Stimulated activated CD8-positive, alpha-beta memory T cell treated with anti-CD3 and anti-CD28 coated beads, Interleukin-15, amount 100 ng/mL, for 1 hour (primary cell): ENCODE measurements at places on chromosomes 3 and 15.

DNA sequence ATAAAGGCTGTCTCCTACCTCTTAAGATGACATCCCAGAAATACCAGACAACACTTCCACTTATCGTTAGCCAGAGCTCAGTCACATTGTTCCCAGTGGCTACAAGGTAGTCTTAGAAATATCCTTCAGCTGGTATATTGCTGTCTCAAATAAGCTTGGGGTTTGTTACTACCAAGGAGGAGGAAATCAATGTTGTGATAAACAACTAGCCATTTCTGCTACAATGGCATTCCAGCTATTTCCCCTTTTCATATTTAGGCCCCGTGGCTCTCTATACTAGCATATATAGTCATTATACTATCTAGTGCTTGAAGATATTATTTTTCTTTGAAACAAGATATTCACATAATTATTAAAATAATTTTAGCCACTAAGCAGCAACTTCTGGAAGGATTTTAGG, 56.5 kb downstream of the VPS8 start:
- no peak for DNase-seq

DNA sequence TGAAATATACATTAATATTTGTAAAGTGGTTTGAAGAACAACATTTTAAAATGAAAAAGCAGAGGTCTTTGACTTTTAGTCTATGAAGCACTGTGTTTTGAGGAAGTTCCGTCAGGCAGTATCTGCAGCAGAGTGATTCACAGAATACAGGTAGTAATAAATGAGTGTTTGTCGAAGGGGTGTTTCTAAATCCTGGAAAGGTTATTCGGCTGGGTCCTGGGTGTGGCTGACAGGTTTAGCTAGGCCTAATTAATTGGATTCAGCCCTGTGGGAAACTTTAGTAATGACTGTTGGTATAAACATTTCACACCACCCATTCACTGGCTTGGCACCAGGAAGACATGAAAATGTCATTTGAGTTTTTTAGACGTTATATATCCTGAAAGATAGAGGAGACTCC, 51.3 kb downstream of the TIPARP start:
- no peak for DNase-seq

DNA sequence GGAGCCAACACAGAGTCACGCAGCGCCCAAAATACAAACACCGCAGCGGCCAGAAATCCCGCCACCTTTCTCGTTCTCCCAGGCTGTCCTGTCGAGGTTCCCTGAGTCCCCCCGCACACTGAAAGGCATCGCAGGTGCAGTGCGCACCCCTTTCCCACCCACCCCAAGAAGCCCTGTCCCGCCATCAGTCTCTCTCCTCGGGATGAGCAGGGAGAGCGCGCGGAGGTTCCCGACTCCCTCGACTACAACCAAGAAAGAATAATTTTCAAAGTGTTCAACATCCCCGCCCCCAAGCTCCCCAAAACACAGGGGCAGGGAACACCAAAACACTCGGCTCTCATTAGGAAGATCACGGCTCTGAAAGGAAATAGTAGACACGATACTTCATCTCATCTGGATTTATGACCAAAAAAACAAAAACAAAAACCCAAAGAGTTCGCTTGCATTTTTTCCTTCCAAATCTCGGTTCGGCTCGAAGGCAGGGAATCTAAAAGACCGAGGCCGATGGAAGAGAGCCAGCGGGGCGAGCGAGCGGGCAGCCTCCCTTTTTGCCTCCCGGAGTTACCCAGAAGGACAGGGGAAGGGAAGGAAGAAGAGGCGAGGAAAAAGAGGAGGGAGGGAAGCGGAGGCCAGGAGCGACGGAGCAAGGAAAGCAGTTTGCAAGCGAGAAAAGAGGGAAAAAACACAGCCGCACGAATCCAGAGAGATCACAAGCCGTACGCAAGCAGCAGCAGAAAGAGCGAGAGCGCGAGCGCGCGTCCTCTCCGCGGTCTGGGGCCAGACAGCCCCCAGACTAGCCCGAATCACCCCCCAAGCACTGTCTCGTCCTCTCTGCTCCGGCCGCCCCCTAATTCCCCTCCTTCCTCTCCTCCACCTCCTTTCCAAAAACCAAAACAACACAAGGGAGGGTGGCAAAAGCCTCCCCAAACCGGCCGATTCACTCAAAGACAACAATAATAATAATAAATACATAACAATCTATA, 808 bp downstream of the BCL6 start:
- DNase-seq: peak; percentile 13

GRCh38 chr15:92848852-92849598, 51.1 kb upstream of the CHD2 start:
- no peak for DNase-seq

- DNase-seq: no peak
These were observed 141.3 kb downstream of the TLE3 start for GRCh38 chr15:69956417-69956816.

GRCh38 chr15:41904541-41905005, 10.7 kb upstream of the SPTBN5 start:
- DNase-seq: peak; percentile 54

- no peak for DNase-seq
These were observed 69.9 kb downstream of the CDC25A start for GRCh38 chr3:48118322-48118721.

- DNase-seq: no peak
These were observed 483.2 kb downstream of the TBL1XR1 start for GRCh38 chr3:176714034-176714433.

- no peak for DNase-seq
These were observed 50.7 kb upstream of the AP4E1 start for GRCh38 chr15:50857763-50858162.

- no peak for DNase-seq
These were observed 245.4 kb downstream of the GBE1 start for GRCh38 chr3:81516042-81516441.

GRCh38 chr3:33439546-33440327, 468 bp downstream of the UBP1 start:
- no peak for DNase-seq

DNA sequence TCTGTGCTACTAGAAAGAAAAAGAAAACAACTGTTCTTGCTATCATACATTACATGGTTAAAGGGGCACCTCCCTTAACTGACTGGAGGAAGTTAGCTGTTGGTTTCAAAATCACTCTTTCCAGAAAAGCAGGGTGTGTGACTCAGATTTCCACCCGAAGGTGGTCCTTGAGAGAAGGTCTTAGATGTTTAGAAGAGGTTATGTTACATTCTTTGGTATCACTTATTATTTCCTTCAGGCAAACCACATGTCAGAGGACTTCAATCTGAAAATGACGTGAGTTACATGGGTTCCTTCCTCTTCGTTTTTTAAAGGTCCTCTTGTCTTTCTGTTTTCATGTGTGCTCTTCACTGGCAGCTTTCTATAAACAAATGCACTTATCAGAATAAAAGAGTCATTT, 307.9 kb upstream of the CBLB start:
- DNase-seq: peak; percentile 11

- no peak for DNase-seq
These were observed 111.8 kb upstream of the ADAMTS9 start for GRCh38 chr3:64799606-64800005.

DNA sequence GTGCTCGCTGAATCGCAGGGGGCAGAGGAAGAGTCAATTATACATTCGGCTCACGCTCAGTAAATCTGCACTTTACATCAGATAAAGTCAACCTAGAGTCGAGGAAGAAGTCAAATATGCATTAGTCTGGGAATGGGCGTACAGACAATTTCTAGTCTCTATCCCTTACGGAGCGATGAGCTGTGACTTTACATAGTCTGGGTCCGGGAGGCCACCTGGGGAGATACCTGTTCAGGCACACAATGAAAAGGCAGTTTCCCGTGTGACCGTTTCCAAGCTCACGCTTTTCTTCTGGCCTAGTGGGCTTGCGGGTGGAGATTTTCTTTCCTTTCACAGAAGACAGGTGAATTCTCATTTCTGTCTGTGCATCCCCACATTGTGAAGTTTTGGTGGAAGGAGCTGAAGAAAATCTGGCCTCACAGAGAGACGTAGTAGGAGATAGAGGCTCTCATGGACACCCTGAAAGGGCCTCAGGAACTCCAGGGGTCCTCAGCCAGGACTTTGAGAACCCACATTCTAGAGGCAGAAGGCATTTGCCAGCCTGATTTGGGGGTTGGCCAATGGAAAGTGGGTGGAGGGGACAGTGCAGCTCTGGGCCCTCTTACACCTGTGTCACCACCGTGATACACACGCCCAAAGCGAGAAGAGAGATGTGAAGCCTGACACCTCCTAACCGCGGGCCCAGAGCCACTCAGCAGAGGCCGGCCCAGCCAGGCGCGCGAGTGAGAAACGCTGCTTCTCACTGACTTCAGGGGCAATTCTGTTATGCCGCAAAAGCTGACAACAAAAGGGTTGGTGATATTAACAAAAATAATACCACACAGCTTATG, 10.7 kb upstream of the OCA2 start:
- no peak for DNase-seq

- DNase-seq: no peak
These were observed 96.3 kb upstream of the ZBED2 start for GRCh38 chr3:111691293-111691909.

GRCh38 chr3:15385901-15386653, 41.3 kb downstream of the METTL6 start:
- no peak for DNase-seq
